A549 treated with dexamethasone at 1 μM for 4 hours (cell line): ENCODE measurements at places on chromosomes 11 and 22. TPM values are rescaled to one million over a fixed set of nuclear protein-coding genes. Genes with fewer than 3 reads are reported as not detected.

Gene CRYBB2
- 0.13 TPM in 1 of 5 replicates, not detected in the others for total RNA-seq

Gene PANX3
- not detected in 5 replicates for total RNA-seq

Gene C1QTNF4
- 0.06 to 0.07 TPM in 2 of 5 replicates, not detected in the others for total RNA-seq

Gene LDHAL6A
- not detected in 5 replicates for total RNA-seq

Gene MYO7A
- 0.92 to 1.4 TPM (median 1.3 TPM) in 5 replicates for total RNA-seq

Gene C11orf97
- total RNA-seq, result not detected in 5 replicates

Gene TMEM191B
- total RNA-seq, result 0.81 to 1.3 TPM (median 0.97 TPM) in 5 replicates

Gene IGLL1
- not detected in 5 replicates for total RNA-seq

Gene TRIM29
- 22.5 to 29.9 TPM (median 28.0 TPM) in 5 replicates for total RNA-seq

Gene POU2AF1
- total RNA-seq, result 0.04 to 0.31 TPM in 2 of 5 replicates, not detected in the others

Gene RAG2
- total RNA-seq, result not detected in 5 replicates

Gene CCDC81
- 0.15 to 0.27 TPM (median 0.19 TPM) in 5 replicates for total RNA-seq

Gene SHANK2
- total RNA-seq, result 7.0 to 12.1 TPM (median 8.8 TPM) in 5 replicates

Gene CCDC73
- total RNA-seq, result 0.03 to 0.04 TPM in 2 of 5 replicates, not detected in the others

Gene ZBTB3
- 1.5 to 2.2 TPM (median 1.8 TPM) in 5 replicates for total RNA-seq

Gene MS4A15
- total RNA-seq, result not detected in 5 replicates

Gene ADAMTS15
- total RNA-seq, result 4.7 to 8.3 TPM (median 6.8 TPM) in 5 replicates

Gene GNG3
- total RNA-seq, result not detected in 5 replicates

Gene RCN1
- 173 to 196 TPM (median 184 TPM) in 5 replicates for total RNA-seq

Gene OR52I2
- total RNA-seq, result not detected in 5 replicates

Gene SMC1B
- total RNA-seq, result 0.02 to 0.05 TPM (median 0.03 TPM) in 4 of 5 replicates, not detected in the other
